ENCODE measurements at places on chromosomes 16 and 17.
A peak's percentile ranks its signal among the peaks of the same experiment; 100 is the strongest.

DNA sequence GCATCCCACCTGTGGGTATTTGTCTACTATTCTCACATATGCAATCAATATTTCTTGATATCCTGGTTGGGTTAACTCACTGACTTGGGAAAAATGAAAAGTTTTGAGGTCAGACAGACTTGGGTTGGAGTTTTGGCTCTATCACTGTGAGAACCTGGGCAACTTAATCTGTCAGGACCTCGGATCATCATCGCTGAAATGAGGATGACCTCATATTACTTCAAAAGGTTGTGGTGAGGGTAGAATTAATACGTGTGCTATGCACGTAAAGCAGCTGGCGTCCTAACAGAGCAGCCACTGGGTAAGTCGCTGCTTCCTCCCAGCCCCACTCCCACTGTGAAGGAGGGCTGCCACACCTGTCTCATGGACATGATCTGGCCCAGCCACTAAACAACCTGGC is 57.3 kb downstream of the COG7 start:
- DNase-seq, result no peak

DNA sequence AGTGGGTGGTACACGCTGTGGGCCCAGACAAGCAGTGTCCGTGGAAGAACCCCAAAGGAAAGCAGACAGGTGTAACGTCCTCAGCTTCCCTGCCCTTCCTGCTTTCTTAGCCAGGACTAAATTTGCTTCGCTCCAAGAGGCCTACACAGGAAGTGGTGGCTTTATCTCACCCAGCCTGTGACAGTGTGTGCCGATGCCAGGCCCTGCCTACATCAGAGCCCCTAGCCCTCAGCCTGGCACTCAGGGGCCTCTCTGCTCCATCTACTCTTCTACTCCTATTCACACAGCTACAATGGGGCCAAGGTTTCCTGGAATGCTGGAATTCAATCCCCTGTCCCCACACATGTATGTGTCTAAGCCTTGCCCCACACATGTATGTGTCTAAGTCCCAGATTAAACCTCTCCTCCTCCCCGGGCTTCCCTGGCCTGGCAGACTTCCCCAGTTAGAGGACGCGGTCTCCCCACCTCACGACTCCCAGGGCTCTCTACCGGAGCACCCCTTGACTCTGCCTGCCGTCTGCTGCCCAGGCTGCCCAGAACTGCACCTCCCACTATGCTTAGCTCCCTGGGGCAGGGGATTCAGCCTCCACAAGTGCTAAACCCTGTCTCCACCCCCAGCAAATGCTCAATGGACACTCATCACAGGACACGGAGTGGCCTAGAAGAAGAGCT is 8.2 kb downstream of the PGAP3 start:
- no peak for DNase-seq

- DNase-seq, result no peak
Observed at GRCh38 chr16:105521-105920, 27.5 kb downstream of the MPG start.

DNA sequence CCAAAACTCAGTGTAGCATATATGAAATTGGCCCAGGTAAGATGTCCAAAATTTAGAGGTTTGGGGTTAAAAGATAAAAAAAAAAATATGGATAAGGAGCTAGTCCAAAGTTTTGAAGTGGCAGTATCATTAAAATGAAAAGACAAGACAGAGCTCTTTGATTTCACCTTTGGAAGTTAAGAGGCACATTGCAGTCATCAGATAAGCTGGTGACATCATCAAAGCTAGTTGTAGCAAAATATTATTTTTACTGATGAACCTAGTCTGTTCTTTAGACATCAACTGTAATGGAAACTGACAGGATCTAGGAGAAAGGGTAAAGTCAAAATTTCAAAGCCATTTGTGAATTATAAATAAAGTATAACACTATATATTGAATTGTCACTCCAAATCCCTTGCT is 603.7 kb upstream of the CDH8 start:
- DNase-seq, result no peak

DNA sequence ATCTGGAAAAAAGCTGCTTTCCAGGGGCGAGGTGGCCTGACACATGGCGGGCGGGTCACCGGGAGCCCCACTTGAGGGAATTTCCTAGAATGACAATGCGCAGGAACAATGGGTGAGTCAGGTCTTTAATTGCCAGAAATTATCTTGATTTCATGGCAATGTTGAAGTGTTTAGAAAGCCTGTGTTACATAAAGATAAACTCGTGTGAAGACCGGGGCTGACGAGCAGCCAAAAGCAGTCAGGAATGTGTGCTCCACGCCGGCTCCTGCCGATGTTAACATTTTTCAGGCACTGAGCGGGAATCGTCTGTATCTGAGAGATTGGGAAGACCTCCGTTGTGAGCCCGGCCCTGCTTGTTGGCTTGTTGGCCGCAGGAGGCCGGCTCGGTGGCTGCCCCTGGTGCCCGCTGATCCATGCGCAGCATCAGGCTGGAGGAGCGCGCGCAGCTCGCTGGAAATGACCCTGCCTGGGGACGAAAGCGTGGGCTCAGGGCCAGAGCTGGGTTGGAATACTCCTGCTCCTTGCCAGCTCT is 353.1 kb downstream of the FOXL1 start:
- peak; percentile 14 for DNase-seq

GRCh38 chr17:82344175-82344907 is 10.8 kb upstream of the SECTM1 start:
- DNase-seq, result no peak

DNA sequence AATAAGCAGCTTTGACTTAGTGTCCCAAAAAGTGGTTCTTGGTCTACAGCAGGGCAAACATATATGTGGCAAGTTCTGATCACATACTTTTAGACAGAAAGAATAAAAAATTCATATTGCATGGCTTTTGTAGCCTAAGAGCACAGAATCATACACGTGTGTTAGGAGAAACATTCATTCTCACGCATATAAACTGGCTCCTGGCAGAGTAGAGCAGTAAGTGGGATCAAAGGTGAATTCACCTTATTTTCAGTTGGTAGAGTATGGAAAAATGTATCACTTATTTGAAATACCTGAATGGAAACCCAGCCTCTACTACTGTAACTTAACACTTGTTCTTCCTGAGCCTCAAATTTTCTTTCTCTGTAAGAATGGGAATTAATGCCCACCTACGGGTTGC is 34.8 kb downstream of the DGKE start:
- DNase-seq, result no peak

- DNase-seq, result no peak
Observed at GRCh38 chr17:74769266-74769855, 6.8 kb downstream of the NAT9 start.

- DNase-seq, result no peak
Observed at GRCh38 chr16:83418565-83418964, 389.2 kb upstream of the HSBP1 start.

DNA sequence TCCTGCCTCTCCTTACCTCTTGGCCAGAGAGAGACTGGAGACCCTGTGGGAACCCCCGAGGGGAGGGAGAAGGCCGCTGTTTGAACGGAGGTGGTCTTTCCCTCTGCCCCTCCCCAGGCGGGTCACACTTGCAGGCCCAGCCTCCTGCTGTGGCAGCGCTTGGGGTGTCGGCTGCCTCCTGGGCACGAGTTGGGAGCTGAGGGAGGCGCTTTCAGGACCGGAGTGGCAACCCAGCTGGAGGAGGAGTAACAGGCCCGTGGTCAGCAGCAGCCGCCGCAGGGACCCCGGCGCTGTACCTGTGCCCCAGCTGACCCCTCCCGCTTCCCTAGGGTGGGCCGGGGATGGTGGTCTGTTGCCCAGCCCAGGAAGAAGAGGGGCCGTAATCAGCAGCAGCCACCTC is 278.3 kb downstream of the SEC14L1 start:
- DNase-seq, result no peak

- DNase-seq, result no peak
Observed at GRCh38 chr17:79613195-79613772, 2.4 kb upstream of the RBFOX3 start.

DNA sequence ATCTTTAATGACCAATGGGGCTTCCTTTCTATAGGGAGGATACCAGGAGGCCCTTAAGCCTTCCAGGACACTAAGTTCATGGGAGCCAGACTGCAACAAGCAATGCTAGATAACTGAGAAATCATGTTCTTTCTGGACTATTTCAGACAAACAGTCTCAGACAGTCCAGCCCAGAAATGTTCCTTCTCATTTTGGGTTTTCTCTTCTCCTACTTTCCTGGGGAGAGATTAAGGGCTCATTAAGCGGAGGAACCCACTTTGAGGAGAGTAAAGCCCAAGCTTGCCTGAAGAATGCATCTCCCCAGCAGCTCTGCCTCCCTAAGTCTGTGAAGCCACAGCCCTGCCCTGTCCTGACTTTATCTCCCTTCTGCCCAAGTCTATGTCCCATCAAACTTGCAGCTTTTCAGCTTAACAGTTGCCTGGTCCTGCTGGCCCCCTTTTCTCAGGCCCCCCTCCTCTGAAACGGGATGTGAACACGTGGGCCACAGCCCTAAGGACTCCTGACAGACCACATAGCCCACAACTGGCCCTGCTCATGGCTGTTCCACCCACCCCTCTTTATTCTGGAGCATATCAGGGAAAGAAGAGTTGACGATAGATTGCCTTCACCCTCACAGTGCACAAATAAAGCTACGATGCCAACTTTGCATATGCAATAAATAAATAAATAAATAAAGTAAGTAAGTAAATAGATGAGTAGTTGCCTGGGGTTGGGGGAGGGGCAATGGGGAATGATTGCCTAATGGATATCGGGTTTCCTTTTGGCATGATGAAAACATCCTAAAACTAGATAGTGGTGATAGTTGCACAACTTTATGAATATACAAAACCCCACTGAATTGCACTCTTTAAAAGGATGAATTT is 111.0 kb downstream of the N4BP1 start:
- no peak for DNase-seq

- DNase-seq, result no peak
Observed at GRCh38 chr16:67441907-67442306, 11.0 kb downstream of the HSD11B2 start.

DNA sequence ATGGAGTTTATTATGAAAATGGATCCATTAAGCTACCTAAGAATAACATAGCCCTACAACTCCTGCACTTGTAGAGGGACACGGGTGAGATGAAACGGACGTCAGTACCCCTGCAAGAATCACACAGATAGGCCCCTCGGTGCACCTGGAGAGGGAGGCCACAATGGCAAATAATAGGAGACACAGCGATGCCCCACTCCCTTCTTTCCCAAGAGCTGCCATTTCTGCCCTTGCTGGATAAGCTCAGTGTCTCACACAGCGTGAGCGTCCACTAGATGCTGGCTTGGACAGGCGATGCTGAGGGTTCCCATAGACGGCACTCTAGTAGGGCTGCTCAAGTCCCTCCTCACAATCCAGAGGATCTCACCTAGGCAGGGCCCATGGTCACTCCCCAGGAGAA is 67.8 kb downstream of the ADCY9 start:
- no peak for DNase-seq

DNA sequence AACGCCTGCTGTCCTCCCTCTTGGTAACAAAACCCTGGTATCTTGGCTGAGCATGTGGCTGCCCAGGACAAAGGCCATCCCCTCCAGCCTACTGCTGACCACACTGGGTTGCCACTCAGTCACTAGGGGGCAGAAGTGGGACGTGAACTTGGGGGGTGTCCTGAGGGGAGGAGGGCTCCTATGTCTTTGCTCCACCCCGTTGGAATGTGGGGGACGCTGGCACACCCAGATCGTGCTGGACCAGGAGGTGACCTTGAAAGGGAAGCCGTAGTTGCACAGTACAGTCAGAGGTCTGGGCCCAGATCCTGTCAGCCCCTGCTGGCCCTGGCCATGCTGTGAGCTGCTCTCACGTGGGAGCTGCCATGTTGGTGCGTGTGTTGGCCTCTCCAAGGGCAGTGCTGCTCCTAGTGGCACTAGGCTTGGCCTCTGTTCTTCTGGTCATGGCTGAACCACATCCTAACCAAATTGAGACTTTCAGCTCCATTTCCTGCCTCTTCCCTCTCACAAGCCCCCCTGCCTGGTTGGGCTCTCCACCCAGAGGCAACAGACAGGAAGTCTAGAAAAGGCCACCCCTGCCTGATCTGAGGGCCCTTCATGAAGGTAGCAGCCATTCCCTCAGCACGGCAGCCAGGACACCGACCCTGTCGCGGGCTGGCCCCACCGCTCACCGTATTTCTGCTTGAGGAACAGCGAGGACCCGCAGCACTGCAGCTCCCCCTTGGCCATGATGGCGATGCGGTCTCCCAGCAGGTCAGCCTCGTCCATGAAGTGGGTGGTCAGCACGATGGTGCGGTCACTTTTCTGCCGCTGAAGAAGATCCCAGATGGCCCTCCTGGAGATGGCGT is 29.0 kb upstream of the RNPS1 start:
- no peak for DNase-seq

GRCh38 chr16:90057738-90058173 is 19.4 kb downstream of the PRDM7 start:
- DNase-seq, result no peak

DNA sequence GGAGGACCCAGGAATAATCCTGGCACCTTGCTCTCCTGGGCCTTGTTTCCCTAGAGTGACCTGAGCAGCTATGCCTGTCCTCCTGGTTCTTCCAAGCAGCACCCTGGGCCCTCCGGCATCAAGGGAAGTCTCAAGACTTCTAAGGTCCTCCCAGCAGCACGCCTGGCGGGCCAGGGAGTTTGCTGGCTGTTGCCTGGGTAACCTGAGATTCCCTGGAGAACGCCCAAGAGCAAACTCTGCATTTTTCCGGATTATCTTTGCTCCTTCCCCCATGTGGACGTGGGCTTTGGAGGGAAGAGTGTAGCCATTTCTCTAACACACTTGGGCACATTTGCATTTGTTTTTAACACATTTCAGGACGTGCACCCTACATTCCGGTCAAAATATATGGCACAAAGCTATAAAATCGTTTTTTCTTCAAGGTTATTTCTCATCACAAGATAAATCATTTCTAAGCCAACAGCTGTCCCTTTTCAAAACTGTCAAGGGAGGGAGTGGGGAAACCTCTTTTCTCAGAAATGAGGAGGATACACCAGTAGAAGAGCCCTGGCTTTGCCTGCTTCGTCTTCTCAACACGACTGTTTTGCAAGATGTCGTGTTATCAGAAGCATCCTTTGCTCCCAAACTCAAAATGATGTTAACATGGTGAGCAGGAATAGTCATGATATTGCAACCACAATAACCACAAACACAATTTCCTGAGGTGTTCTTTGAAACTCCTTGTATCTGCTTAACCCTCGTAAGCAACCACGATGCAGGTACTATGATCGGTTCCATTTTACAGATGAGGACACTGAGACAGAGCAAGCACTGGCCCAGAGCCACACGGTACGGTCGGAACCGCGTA is 116.5 kb downstream of the ADCY9 start:
- no peak for DNase-seq

Measured in thoracic aorta (tissue), 2 donors.